Activated effector memory CD4-positive, alpha-beta T cell treated with anti-CD3 and anti-CD28 coated beads, Interleukin-2, amount 50 U/mL, for 16 hours (primary cell): ENCODE measurements at places on chromosomes 6 and 20.

DNA sequence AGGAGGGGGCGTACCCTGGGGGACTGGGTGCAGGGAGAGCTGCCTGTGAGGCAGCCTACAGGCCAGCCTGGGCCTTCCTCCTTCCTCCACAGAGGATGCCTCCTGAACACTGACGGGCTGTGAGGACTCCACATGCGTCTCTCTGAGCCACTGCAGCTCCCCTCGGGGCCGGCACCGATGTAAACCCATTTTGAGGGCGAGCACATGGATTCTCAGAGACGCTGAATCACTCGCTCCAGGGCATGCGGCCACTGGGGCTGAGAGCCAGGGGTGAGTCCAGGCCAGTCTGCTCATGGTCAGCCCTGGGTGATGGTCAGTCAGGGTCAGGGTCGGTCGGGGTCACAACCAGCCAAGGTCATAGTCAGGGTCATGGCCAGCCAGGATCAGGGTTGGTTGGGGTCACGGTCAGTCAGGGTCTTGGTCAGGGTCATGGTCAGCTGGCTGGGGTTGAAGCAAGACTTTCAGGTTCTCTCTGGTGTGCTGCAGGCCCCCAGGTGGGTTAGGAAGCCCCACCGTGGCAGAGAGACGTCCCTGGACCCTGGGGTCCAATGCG, 14.7 kb upstream of the RBBP8NL start:
- no peak for DNase-seq

GRCh38 chr20:20461551-20461950, 93.6 kb downstream of the INSM1 start:
- no peak for DNase-seq

DNA sequence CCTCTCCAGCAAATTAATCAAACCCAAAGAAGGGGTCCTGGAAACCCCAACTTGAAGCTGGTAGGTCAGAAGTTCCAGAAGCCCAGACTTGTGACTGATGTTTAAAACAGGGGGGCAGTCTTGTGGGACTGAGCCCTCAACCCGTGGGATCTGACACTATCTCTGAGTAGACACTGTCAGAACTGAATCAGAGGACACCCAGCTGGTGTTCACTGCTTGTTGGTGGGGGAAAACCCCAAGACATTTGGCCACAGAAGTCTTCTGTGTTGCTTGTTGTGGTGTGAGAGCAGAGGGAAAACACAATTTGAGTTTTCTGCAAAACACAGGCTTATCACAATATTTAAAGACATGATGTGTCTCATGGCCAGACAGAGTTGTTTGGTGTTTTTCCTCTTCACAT, 29.9 kb downstream of the KIF13A start:
- no peak for DNase-seq

DNA sequence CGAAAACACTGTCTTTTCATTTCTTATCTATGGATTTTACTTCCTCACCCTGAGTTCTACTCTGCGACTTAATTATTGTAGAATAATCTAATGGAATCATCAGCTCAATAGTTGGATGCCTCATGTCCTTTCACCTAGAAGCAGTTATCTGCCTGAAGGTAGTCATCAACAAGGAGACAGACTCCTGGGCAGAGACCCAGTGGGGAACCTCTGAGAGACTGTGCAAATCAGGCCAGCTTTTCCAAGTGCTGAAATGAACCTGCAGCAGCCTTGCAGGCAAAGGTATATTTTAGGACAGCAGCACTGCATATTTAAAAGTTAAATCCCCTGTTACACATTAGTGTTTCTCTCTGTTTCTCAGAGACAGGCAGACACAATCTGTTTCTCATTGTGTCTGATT, 99.7 kb upstream of the STMND1 start:
- DNase-seq = no peak

- DNase-seq = peak; percentile 89
Observed at GRCh38 chr6:139124887-139125672, 9.8 kb upstream of the HECA start.

DNA sequence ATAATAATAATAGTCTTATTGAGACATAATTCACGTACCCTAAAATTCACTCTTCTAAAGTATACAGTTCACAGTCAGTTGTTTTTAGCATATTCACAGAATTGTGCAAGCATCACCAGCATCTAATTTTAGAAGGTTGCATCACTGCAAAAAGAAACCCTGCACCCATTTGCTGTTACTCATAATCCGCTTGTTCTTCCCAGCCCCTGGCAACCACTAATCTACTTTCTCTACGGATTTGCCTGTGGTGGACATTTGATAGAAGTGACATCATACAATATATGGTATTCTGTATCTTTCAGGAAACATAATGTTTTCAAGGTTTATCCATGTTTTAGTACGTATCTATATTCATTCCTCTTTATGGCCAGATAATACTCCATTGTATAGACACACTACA, 41.5 kb upstream of the FAM184A start:
- DNase-seq = no peak

DNA sequence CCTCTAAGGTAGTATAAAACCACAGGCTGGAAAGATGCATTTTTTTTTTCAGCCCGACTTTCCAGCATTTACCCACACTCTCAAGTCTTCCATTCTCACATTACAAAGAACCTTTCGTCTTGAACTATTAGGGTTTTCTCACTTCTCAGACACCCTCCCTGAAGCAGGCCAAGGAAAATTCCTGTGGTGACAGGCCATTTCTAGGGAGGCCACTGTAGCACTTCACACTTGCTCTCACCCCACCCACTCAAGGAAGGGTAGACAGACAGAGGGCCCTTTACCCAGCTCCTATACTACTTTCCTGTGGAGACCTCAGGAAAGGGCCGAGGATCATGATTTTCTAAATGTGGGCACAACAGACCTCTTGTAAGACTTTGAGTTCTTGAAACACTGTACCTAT, 27.7 kb downstream of the KCNS1 start:
- DNase-seq = no peak

DNA sequence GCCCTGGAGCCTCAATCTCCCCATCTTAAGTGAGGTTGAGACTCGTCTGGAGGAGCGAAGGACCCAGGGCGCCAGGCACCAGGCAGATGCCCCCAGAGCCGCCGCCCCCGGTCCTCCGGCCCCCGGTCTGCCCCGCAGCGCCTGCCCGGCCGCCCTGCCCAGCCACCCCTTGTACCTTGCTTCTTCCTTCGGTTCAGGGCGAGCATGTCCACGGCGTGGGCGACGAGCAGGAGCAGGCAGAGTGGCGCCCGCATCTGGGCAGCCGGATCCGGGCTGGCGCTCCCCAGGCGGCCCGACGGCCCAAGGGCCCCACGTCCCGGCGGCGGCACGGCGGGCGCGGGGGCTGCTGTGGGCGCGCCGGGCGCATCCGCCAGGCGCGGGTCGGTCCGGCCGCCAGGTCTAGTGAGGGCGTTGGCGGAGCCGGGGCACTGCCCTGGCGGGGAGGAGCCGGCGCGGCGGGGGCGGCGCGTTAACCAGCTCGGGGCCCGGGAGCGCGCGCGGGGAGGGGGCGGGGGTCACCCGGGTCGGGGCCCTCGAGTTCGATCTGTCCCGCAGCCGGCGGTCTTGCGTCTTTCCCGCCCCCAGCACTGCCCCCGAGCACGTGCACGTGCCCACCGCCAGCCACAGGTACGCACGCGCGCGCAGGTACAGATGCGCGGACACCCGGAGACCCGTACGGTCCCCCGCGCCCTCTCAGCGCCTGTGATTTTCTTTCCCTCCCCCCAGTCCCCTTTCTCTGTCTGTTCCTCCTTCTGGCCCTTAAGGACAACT, at the start of gene RSPO4:
Gene RSPO4, minus strand, starts transcription at position 401 of the 771 bp plus-strand sequence. Its CDS starts 147 bp downstream, at position 254.
- DNase-seq = no peak

- no peak for DNase-seq
Observed at GRCh38 chr6:138869398-138869797, 73.5 kb downstream of the ECT2L start.

DNA sequence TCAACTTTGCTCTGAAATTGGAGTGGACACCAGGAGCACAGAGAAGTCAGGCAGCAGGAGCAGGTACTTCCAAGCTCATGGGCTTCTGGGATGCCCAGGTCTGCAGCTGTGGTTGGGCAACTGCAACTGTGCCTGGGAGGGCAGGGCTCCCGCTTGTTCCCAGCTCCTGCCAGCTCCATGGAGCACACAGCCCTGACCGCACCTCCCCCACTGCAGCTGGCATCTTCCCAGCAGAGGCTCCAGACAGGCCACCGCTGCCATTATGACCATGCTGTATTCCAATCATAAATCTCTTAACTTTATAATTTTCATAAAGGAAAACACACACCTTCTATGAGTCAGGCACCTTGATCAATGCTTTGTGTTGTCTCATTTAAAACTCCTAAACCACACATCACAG, 36.9 kb downstream of the STK38 start:
- DNase-seq = no peak

- no peak for DNase-seq
Observed at GRCh38 chr20:17969278-17969883, 563 bp downstream of the MGME1 start.

GRCh38 chr6:170192905-170193304, 98.0 kb downstream of the DLL1 start:
- DNase-seq = no peak

DNA sequence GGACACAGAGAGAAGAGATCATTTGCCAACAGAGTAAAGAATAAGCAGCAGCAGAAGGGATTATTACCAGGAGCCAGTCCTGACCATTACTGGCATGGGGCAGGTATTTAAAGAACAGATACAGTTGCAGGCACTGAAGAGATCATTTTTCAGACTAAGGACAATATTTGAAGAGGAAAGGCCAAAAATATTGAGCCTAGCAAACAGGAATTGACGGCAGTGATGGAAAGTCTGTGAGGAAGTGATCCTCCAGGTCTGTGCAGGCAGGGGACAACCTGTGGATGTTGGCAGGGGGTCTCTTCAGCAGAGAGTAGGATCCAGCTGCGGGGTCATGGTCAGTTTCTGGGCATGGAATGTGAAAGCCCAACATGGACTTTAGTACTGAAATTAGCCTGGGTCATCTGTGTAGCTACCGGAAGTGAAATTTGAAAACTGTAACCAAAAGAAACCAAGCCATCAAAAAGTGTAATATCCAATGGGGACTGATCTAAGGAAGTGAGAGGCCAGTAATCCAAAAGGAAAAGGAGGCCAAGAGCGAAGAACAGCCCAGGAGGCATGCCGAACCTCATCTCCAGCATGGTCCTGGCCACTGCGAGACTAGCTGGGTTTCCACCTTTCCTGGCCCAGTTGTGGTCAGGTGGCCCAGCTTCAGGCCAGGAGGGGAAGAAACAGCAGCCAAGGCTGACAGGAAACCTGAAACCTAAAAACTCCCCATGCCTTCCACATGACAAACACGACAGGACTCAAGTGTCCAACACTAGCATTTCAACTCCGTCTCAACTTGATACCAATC, 115.1 kb upstream of the TNFAIP3 start:
- no peak for DNase-seq

- DNase-seq = peak; percentile 74
Observed at GRCh38 chr6:32609731-32610640, 20.3 kb upstream of the HLA-DRB1 start.

GRCh38 chr6:16168121-16168520, 39.2 kb downstream of the MYLIP start:
- no peak for DNase-seq

GRCh38 chr20:15446373-15446772, 1109.0 kb upstream of the FLRT3 start:
- no peak for DNase-seq

- no peak for DNase-seq
Observed at GRCh38 chr20:51531712-51532456, 10.6 kb downstream of the NFATC2 start.

- DNase-seq = peak; percentile 69
Observed at GRCh38 chr20:24991897-24992486, 559 bp downstream of the APMAP start.

DNA sequence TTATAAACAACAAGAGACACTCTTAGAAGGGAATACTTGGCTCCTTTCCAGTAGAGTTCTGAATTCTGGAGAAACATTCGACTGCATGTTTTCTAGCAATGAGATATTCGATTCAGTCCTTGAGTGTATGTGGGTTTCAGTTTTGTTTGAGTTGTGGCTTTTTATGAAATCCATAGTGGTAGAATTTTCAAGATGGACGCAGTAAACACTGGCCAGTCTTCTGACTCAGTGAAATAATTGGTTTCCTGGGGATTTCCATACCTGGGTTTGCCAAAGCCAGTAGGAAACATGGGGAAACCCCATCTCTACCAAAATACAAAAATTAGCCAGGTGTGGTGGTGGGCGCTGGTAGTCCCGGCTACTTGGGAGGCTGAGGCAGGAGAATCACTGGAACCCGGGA, 273.5 kb upstream of the PLCB4 start:
- no peak for DNase-seq
